ENCODE measurements at places on chromosomes 1 and 21.

GRCh38 chr1:227323967-227324268 is 5.6 kb upstream of the CDC42BPA start:
- DNase-seq, result no peak

DNA sequence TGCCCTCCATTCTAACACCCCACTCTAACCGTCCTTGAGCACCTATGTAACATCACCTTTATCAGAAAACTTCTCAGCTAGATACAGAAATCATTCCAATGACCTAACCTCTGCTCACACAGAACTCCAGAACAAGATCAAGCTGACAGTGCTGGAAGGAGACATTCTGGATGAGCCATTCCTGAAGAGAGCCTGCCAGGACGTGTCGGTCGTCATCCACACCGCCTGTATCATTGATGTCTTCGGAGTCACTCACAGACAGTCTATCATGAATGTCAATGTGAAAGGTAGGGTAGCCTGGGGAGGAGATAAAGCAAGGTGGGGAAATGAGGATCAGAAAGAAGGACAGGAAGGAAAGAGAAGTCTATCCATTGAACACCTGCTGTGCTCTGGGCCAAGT is 27.8 kb downstream of the HSD3B2 start:
- no peak for DNase-seq

GRCh38 chr1:55337801-55338447 is 122.8 kb upstream of the USP24 start:
- no peak for DNase-seq

DNA sequence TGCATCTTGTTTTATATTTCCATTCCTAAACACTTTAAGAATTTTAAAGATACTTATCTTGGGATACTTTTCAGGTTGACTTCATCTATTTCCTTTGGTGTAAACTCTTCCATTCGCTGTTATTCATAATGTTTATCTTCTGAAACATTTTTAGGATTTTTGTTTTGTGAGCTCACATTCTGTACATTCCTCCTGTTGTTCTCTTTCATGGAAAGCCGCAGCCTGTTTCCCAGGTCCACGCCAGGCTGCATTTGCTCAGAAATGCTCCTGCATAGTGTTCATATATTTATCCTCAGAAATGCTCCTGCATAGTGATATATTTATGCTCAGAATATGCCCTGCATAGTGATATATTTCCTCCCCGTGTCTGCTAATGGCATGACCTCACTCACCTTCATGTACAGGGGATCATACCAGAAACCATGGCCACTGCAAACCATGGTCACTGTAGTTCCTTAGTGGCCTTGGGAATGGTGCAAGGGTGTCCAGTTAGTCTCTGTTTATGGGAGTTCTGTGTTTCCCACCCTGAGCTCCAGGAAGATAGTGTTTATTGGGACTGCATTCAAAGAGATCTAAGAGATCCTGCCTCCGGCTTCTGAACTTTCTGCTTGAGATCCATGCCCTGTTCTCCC is 153.9 kb upstream of the GREM2 start:
- no peak for DNase-seq

DNA sequence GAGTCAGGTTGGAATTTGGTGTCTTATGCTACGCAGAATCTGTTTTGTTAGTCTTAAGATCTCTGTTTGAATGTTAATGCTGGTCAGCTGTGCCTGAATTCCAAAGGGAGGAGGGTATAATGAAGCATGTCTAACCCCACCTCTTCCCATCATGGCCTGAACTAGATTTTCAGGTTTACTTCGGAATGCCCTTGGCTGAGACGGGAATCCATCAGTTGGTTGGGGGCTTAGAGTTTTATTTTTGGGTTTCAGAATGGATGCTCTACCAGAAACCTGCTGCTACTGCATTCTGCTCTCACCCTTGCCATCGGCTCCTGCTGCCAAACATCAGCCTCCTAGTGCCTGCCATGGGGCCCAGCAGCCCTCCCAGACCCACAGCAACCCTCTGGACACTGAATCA is 24.1 kb upstream of the ETV3 start:
- DNase-seq, result no peak

DNA sequence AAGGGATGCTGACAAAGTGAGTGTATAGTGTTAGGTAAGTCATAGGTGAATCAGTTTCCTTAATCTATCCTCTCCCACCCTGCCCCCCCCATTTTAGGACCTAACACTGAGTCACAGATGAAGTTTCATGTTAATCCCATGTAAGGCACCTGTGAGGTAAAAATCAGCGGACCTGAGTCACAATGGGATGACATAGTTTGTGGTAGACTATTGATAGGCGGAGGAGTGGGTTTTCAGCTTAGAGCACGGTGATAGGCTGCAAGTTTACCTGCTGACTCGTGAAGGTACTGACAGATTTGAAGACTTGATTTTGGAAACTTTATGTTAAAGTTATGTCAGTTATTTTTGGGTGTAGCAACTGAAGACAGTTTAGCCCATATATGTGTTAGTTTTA is 1.7 kb downstream of the TOR1AIP1 start:
- peak; percentile 18 for DNase-seq

DNA sequence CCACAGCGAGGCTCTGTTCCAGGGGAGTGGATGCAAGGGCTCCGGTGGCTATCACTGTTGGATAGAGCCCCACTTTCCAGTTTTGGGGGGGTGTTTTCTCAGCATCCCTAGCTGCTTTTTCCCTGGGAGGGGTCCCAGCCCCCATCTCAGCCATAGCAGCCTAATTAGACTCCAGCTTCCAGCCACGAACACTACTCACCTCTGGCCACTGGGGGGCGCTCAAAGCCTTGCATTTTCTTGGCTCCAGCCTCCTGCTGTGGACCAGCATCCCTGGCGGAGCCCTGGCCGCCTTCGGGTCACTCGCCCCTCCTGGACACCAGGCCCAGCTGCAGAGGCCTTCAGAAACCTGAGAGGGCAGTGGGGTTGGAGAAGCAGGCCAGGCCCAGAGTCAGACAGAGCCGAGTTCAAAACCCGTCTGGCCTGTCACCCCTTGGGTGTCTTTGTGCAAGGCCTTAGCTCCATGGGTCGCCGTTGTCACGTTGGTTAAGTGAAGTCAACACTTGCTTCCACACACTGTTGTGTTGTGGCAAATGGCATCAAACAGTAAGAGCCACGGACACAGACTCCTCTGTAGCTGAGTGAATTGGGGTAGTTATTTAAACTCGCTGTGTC is 93.5 kb upstream of the ACTL8 start:
- peak; percentile 15 for DNase-seq

DNA sequence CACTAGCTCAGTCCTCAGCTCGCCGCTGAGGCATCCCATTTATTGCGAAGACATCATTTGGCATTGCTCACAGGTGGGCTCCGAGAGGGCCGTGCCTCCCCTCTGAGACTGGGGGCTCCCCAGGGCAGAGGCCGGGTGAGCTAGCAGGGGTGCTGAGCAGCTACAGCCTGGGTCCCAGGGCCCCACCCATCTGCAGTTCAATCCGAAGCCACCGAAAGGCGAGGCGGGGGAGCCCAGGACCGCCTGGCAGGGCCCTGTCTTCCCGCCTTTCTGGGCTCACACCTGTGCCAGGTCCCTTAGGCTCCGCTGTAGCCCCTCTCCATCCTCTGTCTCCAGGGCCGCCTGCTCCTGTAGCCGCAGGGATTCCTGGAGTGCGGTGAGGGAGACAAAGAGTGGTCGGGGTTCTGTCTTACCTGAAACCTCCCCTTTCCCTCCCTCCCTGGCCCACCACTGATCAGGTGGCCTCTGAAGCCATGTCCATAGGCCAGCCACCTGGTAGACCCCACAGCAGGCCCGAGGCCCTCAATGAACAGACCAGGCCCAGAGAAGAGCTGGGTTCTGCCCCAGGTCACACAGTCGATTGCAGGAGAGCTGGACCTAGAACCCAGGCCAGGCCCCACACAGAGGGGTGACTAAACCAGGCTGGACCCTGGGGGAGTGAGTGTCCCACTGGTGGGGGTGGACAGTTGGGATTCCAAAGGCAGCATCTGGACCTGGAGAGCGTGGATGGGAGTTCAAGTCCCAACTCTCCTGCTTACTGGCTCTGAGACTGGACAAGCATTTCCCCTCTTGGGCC is 18.1 kb upstream of the NBPF1 start:
- no peak for DNase-seq

DNA sequence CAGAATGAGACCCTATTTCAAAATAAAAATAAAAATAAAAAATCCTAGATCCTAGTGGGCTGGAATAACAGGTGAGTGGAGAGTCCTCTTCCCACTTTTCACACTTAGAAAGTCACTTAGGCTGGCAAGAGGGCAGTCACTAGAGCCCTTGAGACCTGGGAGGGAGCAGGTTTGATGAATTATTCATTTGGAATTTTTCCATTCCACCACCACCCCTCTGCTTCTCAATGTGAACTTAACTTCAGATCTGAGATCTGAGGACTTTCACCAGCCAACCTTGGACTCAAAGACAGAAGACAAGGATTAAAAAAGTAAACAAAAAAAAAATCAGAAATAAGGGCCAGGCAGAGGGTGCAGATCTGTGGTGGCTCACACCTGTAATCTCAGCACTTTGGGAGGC is 16.5 kb downstream of the AKR7A3 start:
- no peak for DNase-seq

GRCh38 chr1:167429612-167430011 is 88.7 kb downstream of the CD247 start:
- DNase-seq, result no peak

All from DMS79 treated with DMSO at 0.1 percent for 48 hours (cell line).